ENCODE measurements at places on chromosomes 5 and 9.

GRCh38 chr5:83494666-83495065, 23.1 kb downstream of the VCAN start:
- DNase-seq: no peak

DNA sequence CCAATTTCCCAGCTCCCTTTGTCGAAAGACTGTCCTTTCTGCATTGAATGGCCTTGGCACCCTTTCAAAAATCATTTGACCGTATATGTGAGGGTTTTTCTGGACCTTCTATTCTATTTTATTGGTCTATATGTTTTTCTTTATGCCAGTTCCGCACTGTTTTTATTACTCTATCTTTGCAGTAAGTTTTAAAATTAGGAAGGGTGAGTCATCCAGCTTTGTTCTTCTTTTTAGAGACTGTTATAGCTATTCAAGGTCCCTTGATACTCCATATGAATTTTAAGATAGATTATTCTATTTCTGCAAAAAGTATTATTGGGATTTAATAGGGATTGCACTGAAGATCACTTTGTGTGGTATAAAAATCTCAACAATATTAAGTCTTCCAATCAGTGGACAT, 44.2 kb upstream of the STARD4 start:
- no peak for DNase-seq

DNA sequence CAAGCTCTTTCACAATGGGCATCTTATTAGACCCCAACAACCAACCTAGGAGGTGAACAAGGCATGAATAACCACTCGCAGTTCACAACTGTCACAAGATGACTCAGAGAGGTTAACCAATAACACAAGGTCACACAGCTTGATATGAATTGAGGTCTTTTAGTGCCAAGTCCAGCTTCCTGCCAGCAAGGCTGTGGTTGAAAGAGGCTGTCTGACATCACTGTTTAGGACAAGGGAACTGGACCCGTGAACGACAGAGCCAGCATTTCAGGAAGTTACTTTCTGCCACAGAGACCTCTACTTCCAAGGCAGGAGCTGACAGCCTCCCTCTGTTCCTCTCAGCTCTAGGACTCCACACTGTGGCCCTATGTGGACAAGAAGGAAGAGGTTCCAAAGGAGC, 53.4 kb upstream of the ALDH1B1 start:
- no peak for DNase-seq

DNA sequence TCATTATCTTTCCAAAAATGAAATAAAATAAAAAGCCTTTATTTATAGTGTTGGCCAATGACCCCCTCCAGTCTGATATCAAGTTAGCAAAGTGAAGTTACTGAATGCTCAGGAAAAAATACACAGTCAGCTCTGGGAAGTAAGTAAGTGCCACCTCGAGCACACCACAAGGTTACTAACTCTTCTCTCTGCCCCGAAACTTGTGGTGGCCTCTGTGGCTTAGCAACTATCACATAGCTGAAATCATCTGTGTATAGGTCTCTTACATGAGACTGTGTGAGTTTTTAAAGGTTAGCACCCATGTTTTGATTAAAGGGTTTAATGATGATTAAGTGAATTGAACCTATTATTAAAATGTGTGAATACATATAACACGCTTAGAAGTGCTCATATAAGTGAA, 161.4 kb upstream of the KLF4 start:
- DNase-seq: no peak

- no peak for DNase-seq
Observed at GRCh38 chr9:130264414-130265350, 878 bp upstream of the HMCN2 start.

DNA sequence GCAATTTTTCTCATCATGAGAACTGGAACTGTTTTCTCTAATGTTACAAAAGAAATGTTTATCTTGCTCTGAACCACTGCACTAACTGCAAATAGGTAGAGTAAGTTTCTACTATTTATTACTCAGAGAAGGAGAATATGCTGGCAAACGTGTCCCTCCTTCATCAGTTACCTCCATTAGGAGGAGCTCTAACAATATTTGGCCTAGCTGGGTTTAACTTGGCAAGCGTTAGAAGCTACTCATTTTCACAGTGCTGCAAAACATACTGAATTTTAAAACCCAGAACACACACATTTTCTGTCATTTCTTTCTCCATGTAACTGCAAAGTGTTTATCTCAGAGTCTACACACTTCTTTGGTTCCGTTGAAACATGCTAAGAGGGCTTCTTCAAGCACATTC, 101.0 kb upstream of the GABRG2 start:
- no peak for DNase-seq

DNA sequence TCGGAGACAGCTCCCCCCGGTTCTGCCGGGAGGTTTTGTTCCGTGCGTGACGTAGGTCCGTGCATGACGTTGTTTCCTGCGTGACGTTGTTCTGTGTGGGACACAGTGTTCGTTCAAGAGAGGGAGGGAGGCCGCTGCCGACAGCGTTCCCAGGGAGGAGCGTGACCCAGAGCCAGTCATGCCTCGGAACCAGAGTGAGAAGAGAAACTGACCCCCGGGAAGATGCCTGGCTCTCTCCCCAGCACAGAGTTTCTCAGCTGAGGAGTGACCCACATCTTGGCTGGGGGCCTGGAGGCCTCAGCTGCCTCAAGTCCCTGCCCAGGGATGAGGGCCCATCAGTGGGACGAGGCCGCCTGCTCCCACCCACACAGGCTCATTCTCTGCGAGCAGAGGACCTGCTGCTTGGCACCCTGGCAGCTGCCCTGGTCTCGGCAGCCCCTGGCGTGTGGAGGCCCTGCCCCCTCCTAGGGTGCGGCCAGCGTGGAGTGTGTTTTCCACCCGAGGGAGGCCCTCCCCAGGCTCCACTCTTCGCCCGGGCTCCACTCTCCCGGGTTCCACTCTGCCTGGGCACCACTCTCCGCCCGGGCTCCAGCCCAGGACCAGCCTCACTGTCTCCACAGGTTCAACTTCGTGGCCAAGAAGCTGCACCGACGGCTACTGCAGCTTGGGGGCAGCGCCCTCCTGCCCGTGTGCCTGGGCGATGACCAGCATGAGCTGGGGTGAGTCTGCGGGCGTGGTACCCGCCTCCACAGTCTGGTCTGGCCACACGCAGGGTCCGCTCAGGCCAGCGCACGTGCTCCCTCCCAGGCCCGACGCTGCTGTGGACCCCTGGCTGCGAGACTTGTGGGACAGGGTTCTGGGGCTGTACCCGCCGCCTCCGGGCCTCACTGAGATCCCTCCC, 7.9 kb downstream of the NDOR1 start:
- DNase-seq: no peak

GRCh38 chr9:95140821-95141220, 176.7 kb downstream of the FANCC start:
- no peak for DNase-seq

DNA sequence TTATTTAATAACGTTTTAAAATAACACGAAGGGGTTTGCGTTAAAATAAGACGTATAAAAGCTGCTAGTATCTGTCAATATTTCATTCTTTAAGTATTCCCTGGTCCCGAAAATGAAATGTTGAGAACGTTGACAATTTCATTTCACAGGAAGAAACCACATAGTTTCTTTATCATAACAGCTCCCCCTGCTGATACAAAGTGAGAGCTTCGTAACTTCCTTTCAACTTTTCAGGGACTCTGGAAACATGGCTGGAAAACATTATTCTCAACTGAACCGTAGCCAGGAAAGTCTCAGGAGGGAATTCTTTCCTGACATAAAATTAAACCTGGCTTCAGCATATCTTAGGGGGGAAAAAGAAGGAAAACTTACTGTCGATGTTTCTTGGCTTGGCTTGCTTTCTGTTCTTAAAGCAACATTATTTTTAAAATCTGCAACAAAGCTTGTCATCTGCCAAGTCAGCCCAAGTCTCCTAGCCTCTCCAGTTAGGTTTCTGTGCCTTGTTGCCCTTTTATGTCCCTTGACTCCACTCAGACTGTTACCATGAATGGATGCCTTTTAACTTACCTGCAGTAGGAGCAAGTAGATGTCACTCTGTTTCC, 122.9 kb upstream of the DAB2 start:
- DNase-seq: peak; percentile 16
